ENCODE measurements at places on chromosomes 6 and 20. TPM values are rescaled to one million over a fixed set of nuclear protein-coding genes. Genes with fewer than 3 reads are reported as not detected.

Gene MUCL3
- polyA plus RNA-seq: not detected

Gene FRK
- polyA plus RNA-seq: 0.21 TPM

Gene PCK1
- not detected for polyA plus RNA-seq

Gene FAM83B
- polyA plus RNA-seq: not detected

Gene HAO1
- not detected for polyA plus RNA-seq

Gene GLYATL3
- polyA plus RNA-seq: not detected

Gene PERP
- 40.3 TPM for polyA plus RNA-seq

Gene IL17F
- 12.9 TPM for polyA plus RNA-seq

Gene SLA2
- polyA plus RNA-seq: not detected

Gene SUMO4
- 2.7 TPM for polyA plus RNA-seq

Gene TCF15
- polyA plus RNA-seq: not detected

Gene LRRC1
- polyA plus RNA-seq: 2.9 TPM

Gene LIN28B
- polyA plus RNA-seq: 1.0 TPM

Gene DYNLT2
- polyA plus RNA-seq: 2.8 TPM

Gene ATP5F1E
- 438 TPM for polyA plus RNA-seq

Gene LMBRD1
- 124 TPM for polyA plus RNA-seq

Gene DNPH1
- polyA plus RNA-seq: 8.7 TPM

Gene COL11A2
- polyA plus RNA-seq: 0.67 TPM

Gene LRRC73
- polyA plus RNA-seq: 6.4 TPM

Gene POLR1H
- polyA plus RNA-seq: 36.2 TPM

Gene PNLDC1
- polyA plus RNA-seq: not detected

Gene PRICKLE4
- not detected for polyA plus RNA-seq

Gene MYCT1
- not detected for polyA plus RNA-seq
